ENCODE measurements at places on chromosomes 3 and 15.

GRCh38 chr3:130939753-130940152, 45.9 kb downstream of the ATP2C1 start:
- no peak for DNase-seq

GRCh38 chr3:36907911-36908646, 36.8 kb downstream of the TRANK1 start:
- DNase-seq: no peak

- DNase-seq: no peak
Observed at GRCh38 chr15:23069496-23070166, 30.3 kb upstream of the TUBGCP5 start.

DNA sequence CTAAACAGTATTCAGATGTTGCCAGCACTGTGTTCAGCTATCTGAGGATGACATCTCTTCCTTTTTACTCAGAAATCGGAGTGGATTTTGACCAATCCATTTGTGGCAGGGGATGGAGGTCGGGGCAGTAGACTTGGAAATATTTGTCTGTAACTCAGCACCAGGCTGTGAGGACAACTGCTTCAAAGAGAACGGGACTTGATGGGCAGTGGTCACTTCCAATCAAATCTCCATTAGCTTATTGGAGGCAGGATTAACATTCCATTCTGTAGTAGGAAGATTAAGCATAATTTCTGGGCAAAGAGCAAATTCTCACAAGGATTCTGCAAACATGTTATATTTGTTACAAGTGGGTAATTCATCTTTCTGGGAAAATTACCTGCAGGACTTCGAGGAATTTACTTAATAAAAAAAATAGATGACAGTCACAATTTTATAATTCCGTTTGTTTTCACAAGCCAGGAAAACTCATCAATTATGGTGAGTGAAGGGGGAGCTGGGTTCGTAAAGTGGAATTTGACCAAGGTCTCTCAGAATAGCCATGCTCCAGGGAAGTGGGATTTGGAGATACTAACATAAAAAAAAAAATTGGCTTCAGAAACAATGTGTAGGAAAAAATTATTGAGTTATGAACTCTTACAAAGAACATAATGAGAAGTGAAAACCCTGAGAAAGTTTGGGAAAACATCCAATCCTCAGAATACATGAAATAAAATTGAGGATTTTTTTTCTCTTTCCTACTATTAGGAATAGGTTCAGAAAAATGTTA, 18.1 kb downstream of the CRABP1 start:
- DNase-seq: no peak

GRCh38 chr3:112048911-112049310, 14.4 kb downstream of the TMPRSS7 start:
- DNase-seq: no peak
